ENCODE measurements at places on chromosomes 11 and 22.

- peak; percentile 48 for DNase-seq
These were observed 2.4 kb downstream of the CAPN1 start for GRCh38 chr11:65184146-65184545.

DNA sequence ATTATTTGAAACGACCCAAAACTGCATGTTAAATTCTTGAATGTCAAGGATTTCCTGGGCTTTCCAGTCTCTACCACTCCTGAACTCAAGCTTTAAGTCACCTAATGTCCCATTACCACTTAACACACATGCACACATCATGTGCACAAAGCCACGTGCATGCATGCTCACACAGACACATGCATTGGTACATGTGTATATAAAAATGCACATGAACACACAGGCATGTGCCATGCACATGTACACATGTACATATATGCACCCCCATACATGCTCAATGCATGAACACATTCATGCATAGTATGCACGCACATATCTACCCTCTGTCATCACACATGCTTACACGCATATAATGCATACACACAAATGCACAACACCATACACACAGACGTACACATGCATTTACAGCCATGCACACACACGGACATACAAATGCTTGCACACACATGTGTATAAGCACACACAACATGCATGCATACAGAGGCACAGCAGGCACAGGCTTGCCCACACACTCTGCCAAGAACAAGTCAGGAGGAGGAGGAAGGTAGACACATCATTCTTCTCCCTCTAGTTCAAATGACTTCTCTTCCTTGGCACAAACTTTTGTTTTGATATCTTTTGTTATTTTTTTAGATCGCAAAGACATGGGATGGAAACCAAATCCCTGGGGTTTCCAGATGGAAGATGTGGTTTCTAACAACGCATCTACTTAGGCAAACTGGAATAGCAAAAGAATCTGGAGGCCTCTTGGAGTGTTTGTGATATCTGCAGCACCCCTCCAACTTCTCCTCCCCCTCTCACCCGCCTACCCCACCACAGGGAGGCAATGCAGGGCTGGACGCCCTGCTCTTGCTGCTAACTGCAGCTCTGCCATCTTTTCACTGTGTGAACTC lies 24.6 kb downstream of the RASD2 start:
- no peak for DNase-seq

GRCh38 chr22:43343670-43344519 lies 723 bp upstream of the SCUBE1 start:
- peak; percentile 42 for DNase-seq

- DNase-seq = no peak
These were observed 931.5 kb upstream of the FAT3 start for GRCh38 chr11:91293119-91293518.

GRCh38 chr11:103202048-103202651 lies 92.9 kb downstream of the DYNC2H1 start:
- DNase-seq = no peak

GRCh38 chr11:70556884-70557741 lies 158.8 kb downstream of the CTTN start:
- DNase-seq = peak; percentile 39

DNA sequence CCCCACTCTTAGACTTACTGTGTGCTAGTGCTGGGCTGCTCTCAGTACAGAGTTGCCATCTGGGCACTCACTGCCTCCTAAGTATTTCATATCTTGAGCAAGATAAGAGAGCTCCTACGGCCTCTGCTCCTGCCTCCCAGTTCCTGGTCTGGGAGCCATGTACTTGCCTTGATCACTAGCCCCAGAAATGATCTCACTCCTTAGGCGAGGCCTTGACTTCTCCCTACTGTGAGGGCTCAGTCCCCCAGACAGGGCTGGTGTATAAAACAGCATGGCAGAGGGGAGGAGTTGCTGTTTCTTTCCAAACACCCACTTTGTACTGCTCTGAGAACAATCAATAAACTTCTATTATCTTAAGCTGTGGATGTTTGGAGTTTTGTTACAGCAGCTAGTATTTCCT lies 47.4 kb upstream of the TP53I11 start:
- DNase-seq = no peak

GRCh38 chr11:17748044-17748443 lies 13.5 kb downstream of the KCNC1 start:
- no peak for DNase-seq

GRCh38 chr11:13278609-13279486 lies 1.3 kb downstream of the BMAL1 start:
- DNase-seq = no peak

DNA sequence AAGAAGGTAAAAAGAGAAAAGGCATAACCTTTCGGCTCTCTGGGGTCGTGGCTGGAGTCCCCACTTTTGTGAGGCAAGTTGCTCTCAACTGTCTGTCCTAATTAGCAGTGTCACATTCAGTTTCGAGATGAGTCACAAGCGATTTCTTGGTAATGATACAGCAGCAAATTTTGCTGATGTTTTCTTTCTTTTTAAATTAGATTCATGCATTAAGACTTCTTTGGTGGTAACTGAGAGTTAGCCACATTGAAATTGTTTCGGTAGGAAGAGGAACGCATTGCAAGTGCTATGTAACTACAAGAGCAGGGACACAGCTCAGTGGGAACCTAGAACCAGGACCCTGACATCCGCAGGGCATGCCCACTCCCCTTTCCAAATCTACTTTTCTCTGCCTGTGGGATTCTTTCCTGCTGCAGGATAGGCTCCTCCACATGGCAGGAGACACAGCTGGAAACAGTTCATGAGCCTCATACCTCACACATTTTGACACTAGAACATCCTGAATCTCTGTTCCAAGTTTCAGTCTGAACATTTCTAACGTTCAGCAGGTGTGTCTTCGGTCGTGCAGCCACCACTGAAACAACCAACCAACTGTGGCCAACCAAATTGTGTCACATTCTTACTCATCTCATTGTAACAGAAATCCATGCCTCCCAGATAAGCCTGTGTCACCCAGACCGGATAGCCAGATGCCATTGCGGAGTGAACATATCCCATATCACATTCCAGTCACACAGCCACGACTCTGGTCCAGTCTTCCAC lies 987.6 kb downstream of the NTM start:
- DNase-seq = no peak

DNA sequence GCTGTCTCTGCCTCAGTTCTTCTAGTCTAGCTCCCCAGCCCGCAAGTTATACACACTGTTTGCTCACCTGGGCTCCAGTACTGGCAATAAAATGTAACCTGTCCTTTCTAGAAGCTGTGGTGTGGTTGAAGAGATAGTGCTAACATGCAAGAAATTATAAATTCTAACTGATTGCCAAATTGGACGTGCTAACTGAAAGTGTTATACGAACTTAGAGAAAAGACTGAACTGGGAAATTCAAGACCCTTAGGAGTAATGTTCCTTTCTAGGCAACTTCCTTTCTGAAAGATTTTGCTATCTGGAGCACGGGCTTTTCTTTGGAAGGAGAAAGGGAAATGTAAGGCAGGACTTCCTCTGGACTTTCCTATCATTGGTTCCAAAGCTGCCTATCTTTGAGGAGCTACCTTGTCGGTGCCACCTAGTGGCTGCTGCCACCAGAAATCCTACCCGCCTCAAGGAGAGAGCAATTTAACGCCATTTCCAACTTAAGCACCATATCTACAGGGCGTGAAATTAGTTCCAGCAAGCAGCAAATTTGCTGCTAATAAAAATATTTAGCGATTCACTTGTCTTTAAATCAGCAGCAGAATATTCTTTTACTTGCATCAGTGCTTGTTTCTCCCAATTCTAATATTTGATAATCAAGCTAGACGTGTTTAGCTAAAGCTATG lies 12.7 kb upstream of the TMEM218 start:
- DNase-seq = peak; percentile 80

DNA sequence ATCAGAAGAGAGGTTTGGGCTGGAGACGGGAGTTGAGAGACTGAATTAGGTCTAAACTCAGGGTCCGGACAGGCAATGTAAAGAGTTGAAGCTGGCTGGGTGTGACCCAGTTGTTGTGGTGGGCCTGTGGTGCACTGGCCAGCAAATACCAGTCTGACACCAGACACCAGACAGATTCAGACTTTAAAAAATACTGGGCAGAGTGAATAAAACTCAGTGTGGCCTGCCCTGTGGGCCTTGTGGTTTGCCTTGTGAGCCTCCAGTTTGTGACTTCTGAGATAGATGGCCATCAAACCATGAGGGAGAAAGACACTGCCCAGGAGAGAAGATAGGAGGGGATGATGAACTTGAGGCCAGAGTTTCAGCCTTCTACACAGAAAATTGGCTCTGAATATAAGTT lies 25.8 kb downstream of the RCN1 start:
- no peak for DNase-seq

- no peak for DNase-seq
These were observed 359.5 kb downstream of the INSC start for GRCh38 chr11:15473954-15474837.

DNA sequence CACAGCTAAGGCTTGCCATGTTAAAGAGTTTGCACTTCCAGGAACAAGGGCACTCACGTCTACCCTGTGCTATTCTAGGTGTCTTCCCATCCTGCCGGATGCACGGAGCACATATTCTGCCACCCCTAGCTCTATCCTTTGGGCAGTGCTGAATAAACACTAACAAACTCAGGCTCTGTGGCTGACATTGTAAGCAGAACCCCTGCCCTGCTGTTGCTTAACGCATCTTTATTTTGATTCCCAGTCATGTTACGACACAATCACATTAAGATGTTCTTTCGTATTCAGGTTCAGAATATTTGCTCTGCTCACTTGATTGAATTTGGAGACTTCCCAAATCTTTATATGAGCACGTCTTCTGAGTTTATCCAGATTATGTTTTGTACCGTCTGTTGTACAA lies 3.7 kb upstream of the HDHD5 start:
- no peak for DNase-seq

GRCh38 chr11:44681698-44682097 lies 45.1 kb upstream of the TSPAN18 start:
- no peak for DNase-seq

GRCh38 chr11:64008914-64009633 lies 22.8 kb downstream of the OTUB1 start:
- no peak for DNase-seq

DNA sequence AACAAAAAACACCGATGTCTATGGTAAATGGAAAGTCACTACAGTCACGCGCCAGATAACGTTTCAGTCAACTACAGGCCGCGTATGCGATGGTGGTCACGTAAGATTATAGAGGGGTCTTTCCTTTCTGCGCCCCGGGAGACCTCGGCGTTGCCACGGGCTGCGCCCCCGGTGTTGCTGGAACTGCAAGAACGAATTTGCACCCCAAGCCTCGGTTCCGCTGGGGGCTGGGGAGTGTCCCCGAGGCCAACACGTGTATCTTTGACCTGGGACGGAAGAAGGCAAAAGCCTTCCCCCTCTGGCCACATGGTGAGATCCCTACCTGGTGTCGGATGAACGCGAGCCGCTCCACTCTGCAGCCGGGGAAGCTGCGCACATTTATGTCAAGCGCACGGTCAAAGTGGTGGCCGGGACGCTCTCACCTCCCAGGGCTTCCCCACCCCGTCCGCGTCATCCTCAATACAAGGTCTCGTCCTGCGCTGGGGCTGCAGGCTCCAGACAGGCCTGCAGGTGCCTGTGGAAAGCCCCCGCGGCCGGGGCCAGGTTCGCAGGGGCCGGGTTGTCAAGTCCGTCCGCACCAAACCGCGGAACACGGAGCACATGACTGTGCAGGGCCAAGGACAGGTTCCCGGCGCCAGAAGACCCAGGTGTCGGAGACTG lies 29.3 kb upstream of the APLP2 start:
- no peak for DNase-seq

DNA sequence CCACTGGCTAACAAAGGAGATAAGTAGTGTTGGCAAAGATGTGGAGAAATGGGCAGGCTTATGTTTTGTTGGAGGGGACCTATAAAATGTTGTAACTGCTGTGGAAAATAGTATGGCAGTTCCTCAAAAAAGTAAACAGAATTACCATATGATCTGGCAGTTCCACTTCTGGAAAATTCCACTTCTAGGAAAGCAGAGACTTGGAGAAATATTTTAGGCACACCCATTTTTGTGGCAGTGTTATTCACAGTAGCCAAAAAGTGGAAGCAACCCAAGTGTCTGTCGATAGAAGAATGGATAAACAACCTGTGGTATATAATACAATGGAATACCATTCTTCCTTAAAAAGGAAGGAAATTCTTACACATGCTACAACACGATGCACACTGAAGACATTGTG lies 57.0 kb upstream of the ADORA2A start:
- DNase-seq = no peak

- no peak for DNase-seq
These were observed 10.4 kb upstream of the SAMM50 start for GRCh38 chr22:43944670-43945430.

DNA sequence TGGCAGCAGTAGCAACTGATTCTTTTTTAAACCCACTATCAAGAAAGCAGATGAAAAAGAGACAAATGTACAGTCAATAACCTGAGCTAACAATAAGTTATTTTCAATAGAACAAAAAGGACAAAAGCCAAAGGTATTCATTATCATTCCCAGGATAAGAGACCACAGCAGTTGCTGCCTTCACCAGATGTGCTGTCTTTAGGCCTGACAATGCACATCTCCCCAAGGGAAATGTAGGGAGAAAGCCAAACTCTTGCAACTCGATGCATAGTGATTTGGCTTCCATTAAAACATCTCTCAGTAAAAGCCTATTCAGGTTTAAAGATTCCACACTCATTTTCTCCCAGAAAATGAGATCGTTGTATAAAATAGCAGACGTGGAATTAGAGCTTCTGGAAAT lies 210.7 kb downstream of the METTL15 start:
- DNase-seq = no peak

GRCh38 chr22:36506637-36507517 lies at the start of gene FOXRED2:
TSS of gene FOXRED2 (minus strand) at chr22:36507040. CDS start at chr22:36506422, 618 bp downstream.
- DNase-seq = peak; percentile 92

- DNase-seq = no peak
These were observed 157.8 kb upstream of the PLET1 start for GRCh38 chr11:112418438-112418837.

DNA sequence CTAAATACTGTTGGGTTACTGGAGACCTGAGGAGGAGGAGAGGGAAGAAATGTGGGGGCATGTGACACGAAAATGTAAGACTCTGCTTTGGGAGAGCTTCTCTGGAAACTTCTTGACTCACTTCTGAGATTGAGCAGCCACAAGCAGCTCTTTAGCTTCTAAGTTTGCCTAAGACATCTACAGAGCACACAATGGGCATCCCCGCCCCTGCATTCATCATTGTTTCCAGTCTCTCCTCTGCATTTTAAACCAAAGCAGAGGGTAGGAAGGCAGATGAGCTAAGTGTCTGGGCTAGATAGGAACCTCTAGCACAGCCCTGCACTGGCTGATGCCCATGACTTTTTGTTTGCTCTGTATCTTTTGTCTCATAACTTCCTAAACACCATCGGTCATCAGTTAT lies 2.1 kb upstream of the OR52D1 start:
- peak; percentile 34 for DNase-seq

All from testis (tissue), 5 donors.